ENCODE measurements at places on chromosomes 13 and 19. TPM values are rescaled to one million over a fixed set of nuclear protein-coding genes. Genes with fewer than 3 reads are reported as not detected.

Gene LRRC63
- total RNA-seq: 0.60 TPM

Gene C3
- total RNA-seq: 104 TPM

Gene KCNC3
- 4.7 TPM for total RNA-seq

Gene FAM216B
- total RNA-seq: 0.55 TPM

Gene RFPL4A
- not detected for total RNA-seq

Gene ZNF471
- total RNA-seq: 16.5 TPM

Gene ZNF726
- total RNA-seq: 9.9 TPM

Gene DLL3
- 9.5 TPM for total RNA-seq

Gene CD22
- 0.66 TPM for total RNA-seq

Measured in camera-type eye (tissue), 1 donor.